Stimulated activated CD4-positive, alpha-beta T cell treated with anti-CD3 and anti-CD28 coated beads, Interleukin-4, amount 100 ng/mL, for 1 hour (primary cell): ENCODE measurements at places on chromosomes 6 and 20.

DNA sequence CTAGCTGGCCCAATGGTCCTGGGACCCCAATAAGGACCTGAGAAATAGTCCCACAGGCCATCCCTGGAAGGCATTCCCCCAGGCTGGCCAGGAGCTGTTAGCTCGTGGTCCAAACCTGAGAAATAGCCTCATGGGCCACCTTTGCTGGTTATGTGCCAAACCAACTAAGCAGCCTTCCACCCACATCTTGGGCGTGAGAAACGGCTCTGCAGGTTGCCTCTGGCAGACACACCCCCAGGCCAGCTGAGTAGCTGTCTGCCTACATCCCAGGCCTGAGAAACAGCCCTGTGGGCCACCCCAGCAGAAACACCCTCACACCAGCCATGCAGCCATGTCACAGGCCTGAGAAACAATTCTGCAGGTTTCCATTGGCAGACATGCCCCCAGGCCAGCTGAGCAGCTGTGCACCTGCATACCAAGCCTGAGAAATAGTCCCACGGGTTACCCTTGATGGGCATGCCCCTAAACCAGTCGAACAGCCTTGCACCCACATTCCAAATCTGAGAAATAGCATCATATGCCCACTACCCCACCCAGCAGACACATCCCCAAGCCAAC is 567.8 kb upstream of the ID4 start:
- no peak for DNase-seq

GRCh38 chr6:157434349-157435033 is 53.5 kb downstream of the ZDHHC14 start:
- DNase-seq = no peak

DNA sequence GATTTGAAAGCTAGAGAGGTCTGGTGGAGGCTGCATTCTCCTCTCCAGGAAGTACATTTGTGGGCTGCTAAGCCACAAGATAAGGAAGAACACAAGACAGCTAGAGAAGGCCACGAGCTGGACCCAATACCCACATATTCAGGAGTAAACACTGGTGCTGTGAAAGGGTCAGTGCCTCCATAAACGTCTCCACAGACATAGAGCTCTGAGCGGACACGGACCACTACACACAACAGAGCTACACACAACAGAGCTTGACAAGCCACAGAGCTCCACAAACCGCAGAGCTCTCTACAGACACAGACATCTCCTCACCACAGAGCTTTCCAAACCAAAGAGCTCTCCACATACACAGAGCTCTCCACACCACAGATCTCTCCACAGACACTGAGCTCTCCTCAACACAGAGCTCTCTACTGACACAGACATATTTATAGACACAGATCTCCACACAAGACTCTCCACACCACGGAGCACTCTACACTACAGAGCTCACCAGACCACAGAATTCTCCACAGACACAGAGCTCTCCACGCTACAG is 51.9 kb downstream of the ERMARD start:
- no peak for DNase-seq

- peak; percentile 33 for DNase-seq
Observed at GRCh38 chr6:44264154-44265006, 971 bp downstream of the NFKBIE start.

- DNase-seq = no peak
Observed at GRCh38 chr20:41669708-41670263, 51.6 kb upstream of the CHD6 start.

DNA sequence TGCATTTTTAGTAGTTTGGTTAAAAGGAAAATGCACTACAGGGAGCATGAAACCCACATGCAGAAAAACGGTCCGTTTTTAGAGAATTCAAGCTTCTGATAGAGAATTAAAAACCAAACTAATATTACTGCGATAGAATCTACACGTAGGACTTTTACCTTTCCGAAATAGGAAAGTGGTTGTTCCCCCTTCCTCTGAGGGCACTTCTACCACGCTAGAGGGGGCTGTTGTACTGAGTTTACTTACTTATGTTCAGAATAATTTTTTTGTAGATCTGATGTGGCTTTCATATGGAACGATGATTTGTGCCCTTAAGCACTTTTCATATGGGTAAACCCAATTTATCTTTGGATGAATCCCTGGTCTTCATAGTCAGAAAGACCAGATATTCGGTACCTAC is 264.3 kb upstream of the PLN start:
- peak; percentile 23 for DNase-seq

DNA sequence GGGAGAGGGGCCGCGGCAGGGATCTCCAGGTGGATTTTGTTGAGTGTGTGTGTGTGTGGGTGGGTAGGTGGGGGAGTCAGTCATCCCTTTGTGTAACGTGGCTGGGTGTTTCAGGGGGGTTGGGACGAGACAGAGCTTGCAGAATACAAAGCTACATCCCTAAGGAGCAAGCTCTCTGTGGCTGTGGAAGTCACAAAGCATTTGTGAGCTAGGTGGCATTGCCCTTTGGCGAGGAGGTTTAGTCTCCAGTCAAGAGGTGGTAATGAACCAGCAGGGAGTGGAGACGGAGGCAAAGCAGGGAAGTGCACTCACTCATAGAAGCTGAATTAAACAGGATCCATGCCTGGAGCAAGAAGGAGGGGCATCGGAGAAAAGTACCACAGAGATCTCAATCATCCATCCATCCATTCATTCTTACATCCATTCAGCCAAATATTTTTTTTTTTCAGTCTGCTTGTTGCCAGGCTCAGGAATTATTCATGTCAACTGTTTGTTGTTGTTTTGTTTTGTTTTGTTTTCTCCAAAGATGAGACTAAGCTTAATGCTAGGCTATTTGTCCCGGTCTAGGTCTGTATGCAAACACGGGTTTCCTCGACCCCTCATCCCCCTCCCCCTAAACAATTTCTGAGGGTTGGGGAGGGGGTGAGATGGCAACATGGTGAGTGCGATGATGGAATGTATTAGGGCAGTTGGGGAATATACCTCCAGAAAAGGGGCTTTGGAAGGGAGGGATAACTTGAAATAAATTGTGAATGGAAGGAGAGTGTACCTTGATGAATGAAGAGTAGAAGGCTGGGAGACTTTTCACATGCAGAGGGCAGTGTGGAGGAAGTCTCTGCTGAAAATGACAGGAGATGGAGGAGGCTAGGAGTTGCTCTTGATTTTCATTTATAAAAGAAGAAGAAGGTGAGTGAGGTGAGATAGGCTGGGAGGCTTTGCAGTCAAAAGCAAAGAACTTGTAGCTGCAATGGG is 1.0 kb downstream of the HCRTR2 start:
- no peak for DNase-seq

DNA sequence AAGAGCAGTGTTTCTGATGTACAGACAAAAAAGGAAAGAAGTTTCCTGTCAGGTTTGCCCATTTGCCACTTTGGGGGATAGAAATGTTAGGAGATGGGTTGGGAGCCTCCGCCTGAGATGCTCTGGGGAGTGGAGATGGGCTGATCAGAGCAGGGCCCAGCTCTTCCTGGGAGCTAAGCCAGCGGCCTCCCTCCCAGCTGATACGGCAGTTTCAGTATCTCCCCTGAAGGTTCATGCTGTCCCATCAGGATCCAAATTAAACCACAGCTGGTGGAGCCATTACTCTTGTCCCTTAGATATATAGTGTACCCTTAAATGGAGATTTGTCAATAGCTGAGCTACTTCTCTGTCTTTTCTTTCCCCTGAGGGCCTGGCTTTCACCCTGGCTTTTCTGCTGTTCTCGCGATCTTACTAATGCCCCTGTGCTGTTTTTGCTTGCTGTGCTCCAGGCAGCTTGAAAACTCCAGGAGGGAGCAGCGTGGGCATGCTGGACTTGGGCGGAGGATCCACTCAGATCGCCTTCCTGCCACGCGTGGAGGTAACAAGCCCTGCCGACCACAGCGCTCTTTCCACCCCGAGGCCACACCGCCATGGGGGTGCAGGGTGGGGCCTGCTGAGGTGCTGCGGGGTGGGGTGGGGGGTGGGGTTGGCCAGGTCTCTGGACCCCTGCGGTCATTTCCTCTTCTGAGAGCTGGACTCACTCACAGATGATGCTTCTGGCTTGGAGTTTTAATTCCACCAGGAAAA is 20.9 kb downstream of the ENTPD6 start:
- DNase-seq = no peak

- no peak for DNase-seq
Observed at GRCh38 chr6:140669321-140669720, 1294.9 kb upstream of the CITED2 start.

DNA sequence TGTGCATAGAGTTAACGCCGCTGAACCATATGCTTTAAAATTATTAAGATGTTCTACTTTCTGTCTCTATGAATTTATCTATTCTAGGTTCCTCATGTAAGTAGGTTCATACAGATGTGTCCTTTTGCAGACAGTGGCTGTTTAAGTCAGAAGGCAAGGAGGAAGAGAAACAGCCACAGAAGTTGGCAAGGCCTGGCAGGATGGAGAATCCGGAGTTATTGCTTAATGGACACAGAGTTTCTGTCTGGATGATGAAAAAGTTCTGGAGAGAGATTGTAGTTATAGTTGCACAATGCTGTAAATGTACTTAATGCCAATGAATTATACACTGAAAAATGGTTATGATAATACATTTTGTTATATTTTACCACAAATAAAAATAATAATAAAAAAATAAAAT is 283.6 kb upstream of the CNR1 start:
- DNase-seq = no peak

- peak; percentile 53 for DNase-seq
Observed at GRCh38 chr6:39228111-39228971, 934 bp downstream of the KCNK5 start.

- DNase-seq = no peak
Observed at GRCh38 chr6:44831002-44831610, 443.6 kb downstream of the CDC5L start.

GRCh38 chr6:142685852-142686506 is 259.0 kb downstream of the HIVEP2 start:
- no peak for DNase-seq

DNA sequence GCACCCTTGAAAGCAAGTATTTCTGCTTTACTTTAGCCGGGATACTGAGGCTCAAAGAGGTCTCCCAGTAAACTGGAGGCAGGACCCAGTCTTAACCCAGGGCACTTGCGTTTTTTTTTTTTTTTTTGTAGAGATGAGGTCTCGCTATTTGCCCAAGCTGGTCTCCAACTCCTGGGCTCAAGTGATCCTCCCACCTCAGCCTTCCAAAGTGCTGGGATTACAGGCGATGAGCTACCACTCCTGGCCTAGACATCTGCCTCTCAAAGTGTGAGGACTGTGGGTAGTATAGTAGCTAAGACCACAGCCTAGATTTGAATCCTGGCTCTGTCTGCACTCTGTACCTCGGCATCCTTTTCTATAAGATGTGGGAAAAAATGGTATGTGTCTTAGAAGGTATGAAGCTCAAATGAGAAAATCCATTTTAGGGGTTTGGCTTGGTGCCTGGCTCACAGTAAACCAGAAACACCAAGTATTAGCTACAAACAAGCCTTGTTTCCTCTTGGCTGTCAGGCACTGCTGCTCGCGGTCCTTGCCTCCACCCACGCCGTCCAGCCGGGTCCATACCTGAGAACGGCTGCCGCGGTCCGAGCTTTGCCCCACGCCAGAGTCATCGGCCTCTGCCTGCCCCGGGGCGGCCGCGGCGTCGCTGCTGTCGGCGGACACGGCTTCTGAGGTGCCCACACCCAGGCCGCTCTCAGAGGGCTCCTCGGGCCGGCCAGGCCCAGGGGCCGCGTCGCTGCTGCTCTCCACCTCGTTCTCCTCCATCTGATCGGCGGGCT is 1.2 kb downstream of the ZNF335 start:
- no peak for DNase-seq

GRCh38 chr6:23510778-23511510 is 615.1 kb upstream of the NRSN1 start:
- no peak for DNase-seq

DNA sequence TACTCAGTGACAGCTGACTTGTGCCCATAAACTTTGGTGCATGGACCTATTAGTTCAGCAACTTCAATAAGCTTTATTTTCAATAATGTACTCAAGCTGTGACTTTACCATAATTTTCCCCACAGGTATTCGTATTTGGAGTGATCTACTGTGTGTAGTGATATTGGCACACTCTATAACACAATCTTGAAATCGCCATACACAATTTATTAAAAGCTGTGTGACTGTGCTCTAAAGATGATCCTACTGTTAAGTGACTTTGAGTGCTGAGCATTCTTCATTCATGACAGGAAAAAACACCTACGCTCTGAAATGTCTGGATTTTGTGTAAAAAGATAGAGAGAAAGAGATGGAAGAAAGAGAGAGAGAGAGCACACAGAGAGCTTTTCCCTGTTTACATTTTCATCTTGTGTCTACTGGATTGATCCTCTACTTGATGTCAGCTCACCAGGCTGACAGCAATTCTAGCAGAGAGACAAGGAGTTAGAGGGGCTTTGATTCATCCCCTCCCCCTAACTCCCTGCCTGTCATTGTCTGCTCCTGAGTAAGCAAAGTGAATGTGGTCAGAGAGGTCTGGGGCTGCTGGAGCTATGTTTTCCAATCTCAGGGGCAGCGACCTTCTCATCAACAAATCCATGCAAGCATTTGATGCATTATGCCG is 538.7 kb upstream of the POU3F2 start:
- no peak for DNase-seq

- DNase-seq = no peak
Observed at GRCh38 chr6:152265651-152266050, 371.5 kb downstream of the SYNE1 start.

GRCh38 chr6:154056536-154056935 is 17.5 kb downstream of the OPRM1 start:
- no peak for DNase-seq

GRCh38 chr6:118902726-118903125 is 8.8 kb downstream of the ASF1A start:
- DNase-seq = no peak

DNA sequence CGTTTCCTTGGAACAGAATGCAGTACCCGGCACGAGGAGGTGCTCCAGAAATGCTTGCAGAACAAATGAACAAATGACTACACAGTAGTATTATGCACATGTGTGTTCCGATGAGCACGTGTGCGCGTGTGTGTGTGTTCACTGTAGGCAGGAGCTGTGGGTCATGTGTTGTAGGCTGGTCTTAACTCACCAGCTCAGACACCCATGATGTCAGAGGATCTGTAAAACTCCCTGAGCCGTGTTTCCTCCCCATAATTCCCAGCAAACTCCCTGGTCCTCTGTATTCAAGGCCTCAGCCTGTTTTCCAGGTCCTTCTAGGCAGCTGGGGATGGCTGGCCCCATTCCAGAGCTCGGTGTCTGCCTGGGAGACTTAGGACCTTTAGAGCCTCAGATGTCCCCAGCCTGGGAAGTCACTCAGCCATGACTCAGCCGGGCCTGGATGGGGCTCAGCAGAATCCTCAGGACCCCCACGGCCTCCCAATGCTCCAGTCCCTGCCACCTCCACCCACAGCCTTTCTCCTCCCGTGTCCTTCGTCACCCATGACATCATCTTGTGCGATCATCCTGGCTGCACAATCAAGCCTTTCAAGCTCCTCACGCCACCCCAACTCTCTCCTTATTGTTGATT is 475.0 kb upstream of the SULF2 start:
- no peak for DNase-seq

GRCh38 chr20:1310071-1310470 is 18.9 kb downstream of the SDCBP2 start:
- no peak for DNase-seq

DNA sequence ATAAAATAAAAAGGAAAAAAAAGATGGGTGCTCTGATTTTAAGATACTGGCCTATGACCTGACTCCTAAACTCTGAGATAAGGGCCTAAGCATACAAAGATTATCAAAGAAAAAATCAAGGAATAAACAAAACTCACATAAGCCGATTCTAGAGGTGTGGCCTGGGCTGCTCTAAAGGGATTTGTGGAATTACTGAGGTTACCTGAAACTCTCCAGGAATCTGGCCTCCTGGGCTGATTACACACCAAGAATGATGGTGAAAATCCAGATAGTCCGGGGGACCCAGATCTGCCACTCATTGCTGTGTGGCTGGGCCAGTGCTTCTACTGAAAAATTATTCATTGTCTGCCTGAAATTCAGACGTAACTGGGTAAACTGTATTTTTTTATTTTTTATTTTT is 122.7 kb upstream of the RNF24 start:
- no peak for DNase-seq

GRCh38 chr6:119350952-119351372 is 1.4 kb upstream of the MAN1A1 start:
- DNase-seq = no peak
